ENCODE measurements at places on chromosomes 6 and 20.

GRCh38 chr20:36252511-36252910 lies 16.2 kb downstream of the AAR2 start:
- DNase-seq: no peak

DNA sequence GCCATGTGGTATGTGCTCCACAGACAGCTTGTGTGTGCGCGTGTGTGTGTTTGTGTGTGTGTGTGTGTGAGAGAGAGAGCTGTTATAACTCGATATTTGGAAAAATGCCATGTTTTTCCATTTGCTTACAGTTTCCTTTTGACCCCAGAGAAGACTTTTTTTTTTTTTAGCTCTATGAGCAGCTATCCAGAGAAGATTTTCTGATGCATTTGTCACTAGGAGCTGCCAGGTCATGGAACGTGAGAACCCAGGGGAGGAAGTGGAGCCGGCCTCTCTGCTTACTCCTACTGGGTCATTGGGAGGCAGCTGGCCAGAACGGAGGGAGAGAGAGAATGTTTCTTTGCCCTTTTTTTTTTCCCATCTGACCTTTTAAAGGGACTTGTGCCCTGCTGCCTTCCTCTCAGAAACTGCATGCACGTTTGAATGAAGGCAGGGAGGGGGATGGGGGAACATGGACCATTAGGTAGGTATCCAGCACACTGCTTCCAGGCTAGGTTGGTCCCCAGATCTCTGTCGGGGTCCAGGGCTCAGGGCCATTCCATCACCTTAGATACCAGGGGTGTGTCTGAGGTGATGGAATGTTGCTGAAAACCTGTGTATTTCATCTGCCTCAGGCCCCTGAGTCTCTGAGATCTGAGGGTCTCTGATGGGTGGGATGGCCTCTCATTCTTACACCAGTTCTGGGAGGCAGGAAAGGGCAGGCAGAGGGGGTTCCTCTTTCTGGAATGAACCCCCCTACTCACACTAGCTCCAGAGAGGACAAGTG lies 11.2 kb upstream of the MRPS18A start:
- peak; percentile 41 for DNase-seq

GRCh38 chr20:63850689-63851547 lies 10.4 kb upstream of the ABHD16B start:
- no peak for DNase-seq

DNA sequence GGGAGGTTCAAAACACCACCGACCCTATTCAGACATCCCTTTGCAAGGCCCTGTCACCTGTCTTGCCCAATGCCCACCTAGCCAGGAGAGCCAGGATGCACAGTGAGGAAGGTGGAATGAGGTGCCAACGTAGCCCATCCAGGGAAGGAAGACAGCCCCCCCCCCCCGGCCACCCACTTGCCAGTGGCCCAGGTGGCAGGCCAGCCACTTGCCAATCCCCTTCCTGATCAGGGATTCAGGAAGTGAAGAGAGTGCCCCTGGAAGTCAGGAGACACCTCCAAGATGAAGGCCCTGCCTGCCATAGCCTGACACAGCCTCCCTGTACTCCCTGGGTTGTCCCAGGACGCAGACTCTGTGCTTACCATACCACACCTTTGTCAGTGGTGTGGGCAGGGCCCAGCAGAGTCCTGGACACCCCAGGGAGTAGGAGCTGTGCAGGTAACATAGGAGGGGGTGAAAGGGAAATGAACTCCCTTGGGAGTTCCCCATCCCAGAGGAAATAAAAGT lies 54.7 kb downstream of the MRPL14 start:
- DNase-seq: no peak

- DNase-seq: no peak
These were observed 134.0 kb downstream of the DTNBP1 start for GRCh38 chr6:15528870-15529269.

- DNase-seq: no peak
These were observed 92.1 kb downstream of the TXNDC5 start for GRCh38 chr6:7818257-7819214.

- no peak for DNase-seq
These were observed 68.7 kb downstream of the SNX9 start for GRCh38 chr6:157891544-157892362.

GRCh38 chr6:17200395-17200794 lies 80.8 kb upstream of the RBM24 start:
- no peak for DNase-seq

DNA sequence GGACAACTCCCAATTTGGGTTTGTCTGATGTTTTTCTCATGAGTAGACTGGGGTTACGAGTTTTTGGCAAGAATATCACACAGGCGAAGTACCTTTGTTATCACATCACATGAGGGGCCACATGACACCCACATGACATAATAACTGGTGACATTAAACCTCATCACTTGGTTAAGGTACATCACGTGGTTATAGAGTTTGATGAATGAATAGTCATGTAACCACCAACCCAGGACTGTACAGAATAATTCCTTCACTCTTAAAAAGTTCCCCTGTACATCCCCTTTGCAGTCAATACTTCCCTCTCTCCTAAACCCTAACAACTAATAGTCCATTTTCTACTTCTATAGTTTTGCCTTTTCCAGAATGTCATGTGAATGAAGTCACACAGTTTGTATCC lies 83.4 kb downstream of the REV3L start:
- no peak for DNase-seq

DNA sequence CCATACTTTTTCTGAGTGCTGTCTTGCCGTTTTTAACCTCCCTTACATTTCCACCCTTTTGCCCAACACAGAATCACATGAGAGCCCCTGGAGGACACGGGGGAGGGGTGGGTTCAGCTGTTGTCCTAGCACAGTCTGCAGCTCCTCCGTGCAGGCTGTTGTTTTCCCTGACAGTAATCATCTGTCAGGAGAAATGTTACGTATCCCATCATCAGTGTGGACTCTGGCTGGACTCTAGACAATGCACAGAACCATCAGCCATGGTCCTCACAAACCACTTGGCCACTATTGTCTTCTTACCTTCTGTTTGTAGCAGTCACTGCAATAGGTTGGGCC lies 92.1 kb downstream of the RIN2 start:
- DNase-seq: no peak

DNA sequence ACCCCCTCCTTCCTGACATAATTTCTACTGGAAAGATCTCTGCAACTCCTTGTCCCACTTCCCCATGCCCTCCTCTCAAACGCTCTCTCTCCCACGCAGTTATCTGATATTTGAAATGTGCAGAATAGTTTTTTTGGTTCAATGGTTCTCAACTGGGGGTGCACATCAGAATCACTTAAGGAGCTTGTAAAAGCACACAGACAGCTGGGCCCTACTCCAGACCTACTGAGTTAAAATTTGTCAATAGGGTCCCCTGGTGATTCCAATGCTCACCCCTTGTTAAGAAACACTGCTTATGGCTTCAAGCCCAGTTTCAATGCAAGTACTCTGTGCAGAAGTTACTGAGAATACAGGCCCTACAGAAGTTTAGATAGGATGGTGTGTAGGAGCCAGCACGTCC lies 45.2 kb upstream of the KCNK16 start:
- DNase-seq: no peak

GRCh38 chr20:16581241-16581640 lies 8.0 kb upstream of the KIF16B start:
- no peak for DNase-seq

GRCh38 chr20:37353285-37353849 lies 7.4 kb downstream of the SRC start:
- no peak for DNase-seq

GRCh38 chr6:30061858-30062458 lies 893 bp downstream of the POLR1H start:
- peak; percentile 25 for DNase-seq

DNA sequence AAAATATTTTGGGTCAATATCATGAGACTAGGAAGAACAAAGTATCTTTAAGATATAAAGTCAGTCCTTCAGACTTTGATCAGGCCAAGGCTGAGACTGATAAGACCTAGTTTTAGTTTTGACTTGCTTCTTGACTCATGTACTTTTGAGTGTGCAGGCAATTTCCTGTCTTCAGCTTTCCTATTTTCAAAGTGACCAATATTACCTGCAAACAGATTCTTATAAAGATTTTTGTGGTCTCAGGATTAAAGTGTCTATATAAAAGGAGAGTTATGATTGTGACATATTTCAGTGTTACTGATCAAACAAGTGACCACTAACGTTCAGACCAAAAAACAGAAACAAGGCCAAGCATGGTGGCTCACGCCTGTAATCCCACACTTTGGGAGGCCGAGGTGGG lies 36.0 kb upstream of the AKIRIN2 start:
- DNase-seq: no peak

DNA sequence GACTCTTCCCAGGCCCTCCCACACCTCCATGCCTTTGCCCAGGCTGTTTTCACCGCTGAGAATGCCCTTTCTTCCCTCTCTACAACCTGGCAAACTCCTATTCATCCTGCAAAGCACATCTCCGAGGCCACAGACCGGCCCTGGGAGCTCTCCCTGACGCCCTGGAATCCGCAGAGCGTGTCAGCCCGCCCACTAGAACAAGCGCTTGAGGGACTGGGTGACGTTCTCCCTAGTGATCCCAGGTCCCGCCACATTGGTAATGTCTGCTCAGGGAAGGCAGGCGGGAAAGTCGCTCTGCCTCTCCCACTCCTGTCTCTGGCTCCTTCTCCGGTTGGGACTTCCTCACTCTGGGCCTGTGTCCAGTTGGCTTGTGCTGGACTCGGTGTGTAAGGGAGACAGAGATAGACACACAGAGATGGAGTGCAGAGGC lies 61.6 kb downstream of the SRC start:
- no peak for DNase-seq

GRCh38 chr20:44200983-44201382 lies 9.6 kb downstream of the OSER1 start:
- DNase-seq: no peak

Measured in kidney glomerular epithelial cell (primary cell).